IPS-NIHi11 (cell line): ENCODE measurements at places on chromosomes 5 and 9.

DNA sequence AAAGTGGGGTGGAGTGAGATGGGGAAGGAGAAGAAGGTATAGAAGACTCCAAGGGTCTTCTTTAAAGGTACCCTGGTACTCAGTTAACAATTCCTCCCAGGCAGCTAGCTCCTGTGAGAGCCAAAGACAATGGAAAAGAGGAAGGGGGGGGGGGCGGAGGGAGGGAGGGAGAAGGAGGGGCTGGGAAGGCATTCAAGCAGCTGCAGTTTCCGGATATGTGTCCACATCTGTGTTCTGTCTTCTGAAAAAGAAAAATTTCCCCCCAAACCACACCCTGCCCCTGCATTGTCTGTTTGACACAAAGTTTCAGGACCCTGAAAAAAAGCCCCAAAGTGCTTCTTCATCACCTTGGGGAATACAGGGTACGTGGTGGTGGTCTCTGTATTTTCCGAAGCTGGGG is 11.1 kb downstream of the SPRY4 start:
- no peak for DNase-seq

- no peak for DNase-seq
Observed at GRCh38 chr9:73782166-73782565, 630.5 kb downstream of the ANXA1 start.

DNA sequence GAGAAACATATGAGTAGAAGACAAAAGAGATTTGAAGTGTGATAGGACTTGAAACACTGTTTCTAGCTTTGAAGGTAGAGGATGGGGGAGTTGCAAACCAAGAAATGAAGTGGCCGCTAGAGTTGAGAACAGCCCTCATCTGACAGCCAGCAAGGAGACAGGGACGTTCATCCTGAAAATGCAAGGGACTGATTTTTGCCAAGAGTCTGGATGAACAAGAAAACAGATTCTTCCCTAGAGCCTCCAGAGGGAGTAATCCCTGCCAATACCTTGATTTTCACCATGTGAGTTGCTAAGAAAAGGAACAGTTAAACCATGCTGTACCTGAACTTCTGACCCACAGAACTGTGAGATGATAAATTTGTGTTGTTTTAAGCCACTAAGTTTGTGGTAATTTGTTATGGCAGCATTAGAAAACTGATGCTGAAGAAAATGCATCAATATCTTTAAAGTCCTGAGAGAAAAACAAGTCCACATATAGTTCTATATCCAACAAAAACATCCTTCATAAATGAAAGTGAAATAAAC is 154.0 kb upstream of the ADAMTSL1 start:
- no peak for DNase-seq

- DNase-seq = peak; percentile 17
Observed at GRCh38 chr5:148458036-148458888, 74.5 kb downstream of the FBXO38 start.

- DNase-seq = no peak
Observed at GRCh38 chr5:1356873-1357787, 12.2 kb upstream of the CLPTM1L start.

GRCh38 chr5:175288048-175288621 is 155.8 kb downstream of the DRD1 start:
- DNase-seq = peak; percentile 28

- DNase-seq = no peak
Observed at GRCh38 chr5:133662578-133662977, 50.2 kb upstream of the FSTL4 start.

GRCh38 chr5:150303070-150303615 is 438 bp upstream of the ARSI start:
- DNase-seq = no peak

- no peak for DNase-seq
Observed at GRCh38 chr5:149938279-149938678, 6.3 kb downstream of the PDE6A start.

DNA sequence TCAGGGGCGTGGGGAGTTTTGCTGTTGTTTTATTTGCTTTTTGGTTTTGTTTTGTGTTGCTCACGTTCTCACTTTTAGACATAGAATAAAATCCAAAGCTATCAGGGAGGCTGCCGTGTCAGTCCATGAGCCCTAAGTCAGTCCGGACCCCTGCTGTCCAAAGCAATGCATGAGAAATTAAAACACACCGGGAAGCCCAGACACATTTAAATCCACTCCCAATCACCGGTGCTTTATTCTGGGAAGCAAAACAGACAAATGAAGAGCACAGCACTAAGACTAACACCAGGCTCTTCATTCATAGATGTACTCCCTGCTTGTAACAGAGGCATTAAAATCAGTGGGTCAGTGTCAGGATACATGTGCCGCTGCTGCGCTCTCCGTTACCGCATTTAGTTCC is 180.9 kb downstream of the IRX2 start:
- DNase-seq = no peak

DNA sequence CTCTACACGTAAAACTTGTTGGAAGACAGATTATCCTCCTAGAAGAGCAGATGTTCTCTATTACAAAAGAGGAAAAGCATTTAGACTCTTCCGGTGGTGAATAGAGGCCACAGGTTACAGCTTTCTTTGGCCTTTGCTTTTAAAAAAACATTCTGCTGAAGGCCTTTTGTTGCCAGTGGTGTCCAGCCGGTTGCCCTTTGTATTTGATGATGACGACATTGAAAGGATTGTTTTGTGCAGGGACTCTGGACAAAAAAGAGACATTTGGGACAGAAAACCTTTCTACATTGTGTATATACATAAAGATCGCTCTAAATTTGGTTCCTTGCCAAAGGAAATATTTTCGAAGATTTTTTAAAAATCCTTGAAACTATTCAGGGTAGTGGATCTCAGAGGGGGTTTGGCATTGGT is 180.3 kb downstream of the C9orf152 start:
- peak; percentile 14 for DNase-seq

DNA sequence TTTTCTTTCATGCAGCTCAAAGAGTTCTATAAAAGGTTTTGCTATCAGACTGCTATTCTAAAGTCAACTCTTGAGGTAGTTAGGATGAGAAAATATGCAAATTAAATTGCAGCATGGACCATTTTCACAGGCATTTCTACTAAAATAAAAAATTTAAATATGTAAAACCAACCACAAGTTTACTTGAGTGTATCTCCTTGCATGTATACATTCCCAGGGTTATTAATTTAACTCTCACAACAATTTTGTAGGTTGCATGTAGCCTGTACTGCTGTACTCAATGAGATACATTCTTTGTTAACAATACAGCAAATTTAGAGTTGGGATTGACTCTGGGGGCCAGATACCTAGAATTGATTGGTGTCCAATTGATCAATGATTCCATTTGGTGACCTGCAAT is 265.8 kb downstream of the MED10 start:
- DNase-seq = no peak
